Thyroid gland (tissue), 4 donors: ENCODE measurements at places on chromosomes 1 and 21.
A peak's percentile ranks its signal among the peaks of the same experiment; 100 is the strongest.

- DNase-seq, result no peak
These were observed 31.9 kb downstream of the CYP4B1 start for GRCh38 chr1:46830665-46831322.

DNA sequence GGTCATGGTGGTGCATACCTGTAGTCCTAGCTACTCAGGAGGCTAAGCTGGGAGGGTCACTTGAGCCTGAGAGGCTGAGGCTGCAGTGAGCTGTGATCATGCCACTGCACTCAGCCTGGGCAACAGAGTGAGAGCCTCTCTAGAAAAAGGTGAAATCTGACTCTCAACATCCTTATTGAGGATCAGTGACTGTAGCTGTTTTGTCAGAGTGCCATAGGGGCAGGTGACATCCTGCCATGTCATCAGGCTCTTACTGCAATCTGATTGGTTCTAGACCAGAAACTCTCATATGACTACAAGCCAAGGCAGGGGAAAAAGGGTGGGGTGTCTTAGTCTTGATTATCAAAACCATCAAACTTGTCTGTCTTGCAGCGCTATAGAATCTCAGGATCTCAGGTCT, 62.8 kb upstream of the NGF start:
- no peak for DNase-seq

GRCh38 chr1:116033322-116033721, 57.0 kb downstream of the SLC22A15 start:
- no peak for DNase-seq

DNA sequence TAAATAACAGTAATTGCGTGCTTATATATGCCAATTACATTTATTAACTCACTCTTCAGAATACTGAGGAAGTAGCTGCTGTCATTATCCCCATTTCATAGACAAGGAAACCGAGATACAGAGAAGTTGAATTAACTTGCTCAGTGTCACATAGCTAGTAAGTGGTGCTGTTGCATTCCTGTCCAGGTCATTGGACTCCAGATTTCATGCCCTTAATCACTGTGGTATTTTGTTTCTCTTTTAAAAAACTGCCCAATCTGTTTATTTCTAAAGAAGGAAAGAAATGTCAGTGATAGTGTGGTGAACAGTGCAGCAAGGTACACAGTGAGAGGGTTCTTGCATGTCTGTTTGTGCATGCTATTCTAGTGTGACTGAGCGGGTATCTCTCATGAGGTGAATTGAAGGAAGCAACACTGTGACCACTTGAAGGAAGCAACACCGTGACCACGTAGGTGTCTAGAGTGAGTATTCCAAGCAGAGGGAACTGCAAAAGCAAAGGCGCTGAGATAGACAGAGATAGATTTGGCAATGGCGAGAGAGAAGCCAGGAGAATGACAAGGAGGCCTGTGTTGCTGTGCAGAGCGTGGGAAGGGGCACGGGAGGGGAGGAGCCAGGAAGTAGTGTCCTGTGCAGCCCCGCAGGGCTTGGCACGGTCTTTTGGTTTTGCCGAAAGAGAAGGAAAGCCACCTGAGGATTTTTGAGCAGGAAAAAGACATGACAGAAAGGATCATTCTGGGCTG, 95.9 kb downstream of the CAMTA1 start:
- DNase-seq, result peak; percentile 80

DNA sequence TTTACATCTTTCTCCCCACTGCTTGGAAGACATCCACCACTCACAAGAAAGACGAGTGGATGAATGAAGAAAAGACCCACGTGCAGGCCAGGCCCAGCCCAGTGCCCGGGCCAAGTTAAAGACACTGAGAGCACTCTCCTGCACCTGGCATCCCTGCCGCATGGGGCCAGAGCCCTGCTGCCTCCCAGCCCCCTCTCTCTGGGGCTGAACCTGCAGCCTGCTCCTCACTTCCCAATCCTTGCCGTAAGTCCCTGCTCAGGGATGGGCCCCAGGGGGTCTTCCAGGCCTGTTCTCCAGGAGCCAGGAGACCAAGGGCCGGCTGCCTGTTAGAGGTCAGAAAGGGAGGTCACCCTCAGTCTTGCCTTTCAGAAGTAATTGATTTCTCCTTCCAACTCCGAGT, 168.5 kb upstream of the ZC3H12A start:
- no peak for DNase-seq

DNA sequence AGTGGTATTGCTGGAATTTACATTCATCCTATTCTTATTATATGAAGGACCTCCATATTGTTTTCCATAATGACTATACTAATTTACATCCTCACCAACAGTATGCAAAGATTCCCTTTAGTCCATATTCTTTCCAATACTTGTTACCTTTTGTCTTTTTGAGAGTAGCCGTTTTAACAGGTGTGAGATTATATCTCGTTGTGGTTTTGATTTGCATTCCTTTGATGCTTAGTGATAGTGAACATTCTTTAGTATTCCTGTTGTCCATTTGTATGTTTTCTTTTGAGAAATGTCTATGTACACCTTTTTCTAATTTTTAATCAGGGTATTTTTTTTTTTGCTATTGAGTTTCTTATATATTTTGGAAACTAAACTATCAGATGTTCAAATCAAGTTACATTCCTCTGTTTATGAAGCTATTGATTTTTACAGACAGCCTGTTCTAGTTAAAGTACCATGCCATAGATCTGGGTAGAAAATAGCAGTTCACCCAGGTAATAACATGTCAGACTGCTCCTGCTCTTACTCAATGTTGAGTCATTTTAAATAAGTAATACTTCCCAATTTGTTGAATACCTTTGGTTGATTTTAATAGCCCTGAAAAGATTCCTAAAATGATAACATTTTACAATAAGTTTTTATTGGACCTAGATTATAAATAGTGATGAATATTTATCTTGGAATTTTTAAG, 1108.7 kb downstream of the NCAM2 start:
- DNase-seq, result no peak

DNA sequence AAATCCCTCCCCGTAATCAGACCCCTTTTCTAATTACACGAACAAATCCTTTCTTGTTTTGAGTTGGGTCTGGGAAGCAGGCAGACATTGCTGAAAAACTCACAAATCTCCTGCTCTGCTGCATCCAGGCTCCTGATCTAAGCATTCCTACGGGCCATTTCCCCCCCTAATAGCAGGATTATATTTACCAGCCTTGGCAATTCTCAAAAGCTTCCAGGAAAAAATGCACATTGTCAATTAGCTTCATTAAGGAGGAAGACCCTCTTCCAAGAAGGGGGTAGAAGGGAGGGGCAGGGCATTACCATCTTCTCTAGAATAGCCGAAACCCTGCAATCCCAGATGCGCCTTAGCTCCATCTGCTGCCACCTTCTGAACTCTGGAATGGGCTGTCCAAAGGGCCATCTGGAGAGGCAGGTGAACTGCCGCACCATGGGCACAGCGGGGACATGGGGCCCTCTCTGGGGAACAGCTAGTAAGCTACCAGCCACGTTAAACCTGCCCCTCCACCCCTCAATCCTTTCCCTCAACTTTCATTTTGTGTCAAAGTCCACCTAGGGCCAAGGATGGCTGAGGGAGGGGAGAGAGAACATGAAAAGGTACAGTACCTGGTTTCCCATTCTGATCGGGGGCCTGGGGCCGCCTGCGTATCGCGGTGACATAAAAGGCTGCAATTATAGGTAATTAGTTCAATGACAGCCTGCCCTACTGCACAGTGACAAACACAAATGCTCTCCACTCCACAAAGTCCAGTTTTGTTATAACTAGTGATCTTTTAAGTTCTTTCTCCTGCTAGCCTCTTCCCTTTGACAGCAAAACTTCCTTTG, 56.8 kb downstream of the MRPL37 start:
- no peak for DNase-seq

DNA sequence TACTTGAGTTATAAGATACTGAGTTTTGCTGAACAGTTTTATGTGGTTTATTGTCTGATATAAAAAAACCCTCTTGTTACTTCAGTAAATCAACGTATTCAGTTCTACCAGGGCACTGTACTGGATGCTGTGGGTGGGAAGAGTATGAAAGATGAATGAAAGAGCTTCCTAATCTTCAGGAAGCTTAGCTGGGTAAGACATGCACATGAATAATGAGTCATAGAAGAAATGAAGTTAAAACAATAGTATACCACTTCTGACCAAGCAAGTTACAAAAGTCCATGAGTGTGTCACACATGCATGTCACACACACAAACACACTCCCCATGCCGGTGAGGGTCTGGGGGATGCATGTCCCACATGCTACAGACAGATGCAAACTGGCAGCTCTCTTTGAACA, 105.9 kb downstream of the SIPA1L2 start:
- DNase-seq, result no peak

- DNase-seq, result peak; percentile 93
These were observed 23.2 kb downstream of the NUAK2 start for GRCh38 chr1:205298191-205298994.

DNA sequence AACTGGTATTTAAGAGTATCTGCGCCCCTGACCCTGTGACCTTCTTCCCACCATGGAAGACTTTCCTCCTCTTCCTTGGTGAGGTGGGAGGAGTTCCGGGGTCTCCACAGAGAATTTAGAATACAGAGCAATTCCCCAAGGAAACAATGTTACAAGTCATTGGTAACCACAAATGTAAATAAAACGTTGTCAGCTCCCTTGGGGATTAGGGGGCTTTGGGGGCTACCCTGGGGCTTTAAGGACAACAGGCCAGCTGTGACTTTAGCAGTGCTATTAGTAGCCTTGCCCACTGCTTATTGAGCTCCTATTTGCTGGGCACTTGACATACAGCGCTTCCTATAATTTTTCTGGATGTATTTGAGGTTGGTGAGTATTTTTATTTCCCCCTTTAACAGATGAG, 69.0 kb downstream of the IGSF21 start:
- no peak for DNase-seq

DNA sequence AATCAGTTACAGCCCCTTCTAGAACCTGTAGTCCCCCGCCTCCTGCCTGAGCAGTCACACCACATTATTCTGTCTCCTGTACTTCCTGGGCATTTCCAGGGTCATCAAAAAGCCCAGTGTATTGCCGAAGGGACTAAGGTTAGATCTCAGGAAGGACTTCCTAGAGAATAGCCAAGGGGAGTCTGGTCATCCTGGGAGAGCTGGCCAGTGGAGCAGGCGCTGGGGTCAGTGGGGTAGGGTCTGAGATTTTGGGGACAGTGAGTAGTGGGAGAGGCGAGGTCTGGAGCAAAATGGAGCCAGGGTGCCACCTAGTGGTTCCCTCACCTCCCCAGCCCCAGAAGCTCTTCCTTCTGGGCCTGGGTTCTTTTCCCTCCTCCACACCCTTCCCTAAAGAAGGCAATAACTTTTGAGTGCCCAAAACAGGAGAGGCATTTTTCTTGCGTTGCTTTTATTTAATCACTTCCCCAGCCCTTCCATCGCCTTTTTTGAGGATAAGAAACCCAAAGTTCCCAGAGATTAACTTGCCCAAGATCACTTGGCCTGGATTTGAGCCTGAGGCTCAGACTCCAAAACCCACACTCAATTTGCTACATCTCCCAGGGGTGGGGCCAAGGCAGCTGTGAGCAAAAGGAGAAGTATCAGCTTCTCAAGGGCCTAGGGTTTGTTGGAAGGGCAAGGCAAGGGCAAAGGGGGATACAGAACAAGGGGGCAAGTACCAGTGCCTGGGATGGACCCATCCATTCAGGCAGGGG, 7.3 kb upstream of the PMVK start:
- peak; percentile 41 for DNase-seq

DNA sequence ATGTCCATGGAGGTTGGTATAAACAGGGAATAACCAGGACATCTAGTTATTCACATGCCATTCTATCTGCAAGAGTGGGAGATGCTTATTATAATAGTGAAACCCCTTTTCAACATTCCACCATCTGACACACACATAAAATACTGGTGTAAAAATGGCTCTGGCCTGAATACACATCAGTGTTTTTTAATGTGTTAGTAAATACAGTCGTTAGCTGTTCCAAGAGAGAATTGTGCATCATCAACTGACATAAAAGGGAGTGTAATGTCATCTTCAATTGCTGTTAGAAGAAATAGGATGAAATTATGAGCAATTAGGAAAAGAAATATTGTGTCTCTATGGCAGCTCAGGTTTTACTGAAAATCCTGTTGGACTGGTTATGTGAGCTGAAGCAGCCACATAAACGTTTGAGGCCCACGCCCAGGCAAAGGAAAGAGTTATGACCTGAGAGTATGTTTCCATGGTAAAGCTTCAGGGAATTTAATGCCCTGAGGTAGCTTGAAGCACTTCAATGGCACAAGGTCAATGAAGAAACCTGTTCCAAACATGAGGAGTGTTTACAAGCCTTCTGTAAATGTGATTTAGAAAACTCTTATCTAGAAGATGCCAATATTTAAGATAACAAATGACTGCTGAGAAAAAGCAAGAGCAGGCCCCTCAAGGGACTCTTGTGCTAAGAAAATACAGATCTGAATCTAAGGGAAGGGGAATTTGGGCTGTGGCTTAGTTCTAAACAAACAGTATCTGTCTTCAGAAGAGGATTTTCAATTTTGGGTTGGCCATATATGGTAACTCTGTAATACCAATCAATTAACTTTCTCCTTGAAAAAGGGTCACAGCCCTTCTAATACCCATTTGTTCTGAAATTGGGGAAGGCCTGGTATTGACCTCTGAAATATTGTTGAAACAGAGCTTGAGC, 384.3 kb downstream of the SEC16B start:
- DNase-seq, result no peak

GRCh38 chr1:214319938-214320337, 39.0 kb downstream of the SMYD2 start:
- no peak for DNase-seq

GRCh38 chr21:42465008-42465802, 30.8 kb downstream of the RSPH1 start:
- DNase-seq, result no peak

DNA sequence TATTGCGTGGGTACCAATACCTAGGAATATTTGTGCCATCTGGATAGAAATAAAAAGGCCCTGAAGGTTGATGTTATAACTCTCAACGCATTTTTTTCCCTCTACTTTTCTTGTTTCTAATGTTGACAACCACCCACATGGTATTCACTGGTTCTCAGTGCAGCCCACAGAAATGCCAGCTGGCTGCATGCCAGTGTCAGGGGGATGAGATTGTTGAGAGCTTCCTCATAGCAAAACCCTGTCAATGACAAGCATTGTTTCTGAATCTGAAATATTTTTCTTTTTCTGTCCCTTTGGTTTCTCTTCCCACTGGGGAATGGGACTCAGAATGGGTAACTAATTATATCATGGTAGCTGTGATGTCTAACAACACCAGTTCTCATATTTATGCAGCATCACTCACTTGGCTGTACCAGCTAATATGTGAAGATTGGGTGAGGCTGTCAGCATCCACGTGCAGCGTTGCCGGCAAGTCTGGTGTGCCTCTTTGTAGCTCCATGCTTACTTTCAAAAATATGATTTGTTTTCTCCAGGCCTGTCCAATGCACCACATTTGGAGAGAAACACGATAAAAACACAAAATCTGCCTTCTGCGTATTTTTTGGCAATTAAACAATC, 284.6 kb downstream of the PTBP2 start:
- no peak for DNase-seq

- no peak for DNase-seq
These were observed 25.6 kb downstream of the MATN1 start for GRCh38 chr1:30697571-30698376.

GRCh38 chr21:33940881-33941245, 25.3 kb upstream of the ATP5PO start:
- peak; percentile 79 for DNase-seq
